ENCODE measurements at places on chromosomes 3 and 15.

DNA sequence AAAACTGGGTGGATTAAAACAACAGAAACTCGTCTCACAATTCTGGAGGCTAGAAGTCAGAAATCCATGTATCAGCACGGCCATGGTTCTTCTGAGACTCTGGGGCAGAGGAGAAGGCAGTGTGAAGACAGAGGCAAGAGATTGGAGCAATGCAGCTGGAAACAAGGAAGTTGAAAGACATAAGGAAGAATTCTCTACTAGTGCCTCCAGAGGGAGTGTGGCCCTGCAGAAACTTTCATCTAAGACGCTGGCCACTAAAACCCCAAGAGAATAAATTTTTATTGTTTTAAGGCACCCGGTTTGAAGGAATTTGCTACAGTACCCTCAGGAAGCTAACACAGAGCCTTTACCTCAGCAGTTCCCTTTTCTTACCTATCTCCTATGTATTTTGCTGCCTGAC is 1012.2 kb upstream of the CADM2 start:
- DNase-seq: no peak

- no peak for DNase-seq
Observed at GRCh38 chr15:29885183-29885582, 62.9 kb upstream of the TJP1 start.

- no peak for DNase-seq
Observed at GRCh38 chr15:29825227-29825626, 3.0 kb upstream of the TJP1 start.

DNA sequence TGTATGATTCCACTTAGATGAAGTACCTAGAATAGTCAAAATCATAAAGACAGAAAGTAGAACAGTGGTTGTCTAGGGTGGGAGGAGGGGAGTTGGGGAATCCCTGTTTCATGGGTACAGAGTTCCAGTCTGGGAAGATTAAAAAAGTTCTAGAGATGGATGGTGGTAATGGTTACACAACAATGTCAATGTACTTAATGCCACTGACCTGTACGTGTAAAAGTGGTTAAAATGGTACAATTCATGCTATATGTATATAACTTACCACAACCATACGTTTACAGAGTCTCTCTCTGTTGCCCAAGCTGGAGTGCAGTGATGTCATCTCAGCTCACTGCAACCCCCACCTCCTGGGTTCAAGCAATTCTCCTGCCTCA is 6.5 kb downstream of the SFMBT1 start:
- DNase-seq: no peak

GRCh38 chr15:93089727-93090305 is 805 bp upstream of the RGMA start:
- no peak for DNase-seq

DNA sequence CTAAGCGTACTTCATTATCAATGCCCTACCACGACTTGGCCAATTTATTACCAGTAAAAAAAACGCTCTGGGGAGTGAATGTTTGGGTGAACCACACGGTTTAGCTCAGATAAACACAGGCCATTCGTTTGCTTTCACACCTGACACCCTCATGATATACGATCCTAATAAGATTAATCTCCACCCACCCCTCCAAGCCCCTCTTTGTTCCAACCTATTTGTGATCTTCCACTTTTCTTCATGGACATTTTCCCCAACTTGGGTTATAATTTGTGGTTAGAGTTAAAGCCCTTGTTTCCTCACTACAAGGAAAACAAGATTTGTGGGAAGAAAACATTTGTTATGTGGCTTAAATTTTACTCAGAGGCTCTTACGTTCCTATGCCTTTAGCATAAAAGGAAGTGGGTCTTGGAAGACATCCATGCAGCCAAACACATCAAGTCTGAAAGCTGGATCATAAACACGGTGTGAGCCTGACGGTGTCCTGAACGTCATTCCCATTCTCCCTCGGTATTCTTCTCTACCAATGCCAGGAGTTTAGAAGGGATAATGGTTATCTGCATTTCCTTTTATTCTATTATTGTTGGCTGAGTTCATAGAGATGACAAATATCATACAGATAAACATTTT is 518.9 kb downstream of the NR2F2 start:
- peak; percentile 46 for DNase-seq

DNA sequence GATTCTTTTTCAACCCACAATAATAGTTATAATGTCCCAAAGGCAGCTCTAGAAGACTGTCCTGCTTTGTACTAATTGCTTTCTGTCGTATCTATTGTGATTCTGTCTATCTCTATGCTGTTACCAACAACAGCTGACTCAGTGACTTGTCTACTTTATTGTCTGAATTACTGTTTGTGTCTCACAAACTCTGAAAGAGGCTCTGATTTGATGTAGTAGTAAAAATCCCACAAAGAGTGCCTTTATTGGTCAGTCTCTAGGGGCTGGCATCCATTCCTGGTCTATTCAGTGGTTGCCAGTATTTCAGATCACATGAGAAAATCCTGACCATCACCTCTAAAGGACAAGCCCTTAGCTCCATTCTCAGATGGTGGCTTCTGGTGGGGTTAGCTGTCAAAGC is 254.2 kb downstream of the NSUN3 start:
- no peak for DNase-seq

DNA sequence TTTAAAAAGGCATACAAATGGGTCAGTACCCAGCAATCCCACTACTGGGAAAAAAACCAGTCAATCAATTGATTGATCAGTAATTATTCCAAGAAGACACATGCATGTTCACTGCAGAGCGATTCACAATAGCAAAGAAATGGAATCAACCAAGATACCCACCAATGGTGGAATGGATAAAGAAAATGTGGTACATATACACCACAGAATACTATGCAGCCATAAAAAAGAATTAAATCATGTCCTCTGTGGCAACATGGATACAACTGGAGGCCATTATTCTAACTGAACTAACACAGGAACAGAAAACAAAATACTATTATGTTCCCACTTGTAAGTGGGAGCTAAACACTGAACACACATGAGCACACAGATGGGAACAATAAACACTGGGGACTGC is 103.1 kb downstream of the DLG1 start:
- no peak for DNase-seq

DNA sequence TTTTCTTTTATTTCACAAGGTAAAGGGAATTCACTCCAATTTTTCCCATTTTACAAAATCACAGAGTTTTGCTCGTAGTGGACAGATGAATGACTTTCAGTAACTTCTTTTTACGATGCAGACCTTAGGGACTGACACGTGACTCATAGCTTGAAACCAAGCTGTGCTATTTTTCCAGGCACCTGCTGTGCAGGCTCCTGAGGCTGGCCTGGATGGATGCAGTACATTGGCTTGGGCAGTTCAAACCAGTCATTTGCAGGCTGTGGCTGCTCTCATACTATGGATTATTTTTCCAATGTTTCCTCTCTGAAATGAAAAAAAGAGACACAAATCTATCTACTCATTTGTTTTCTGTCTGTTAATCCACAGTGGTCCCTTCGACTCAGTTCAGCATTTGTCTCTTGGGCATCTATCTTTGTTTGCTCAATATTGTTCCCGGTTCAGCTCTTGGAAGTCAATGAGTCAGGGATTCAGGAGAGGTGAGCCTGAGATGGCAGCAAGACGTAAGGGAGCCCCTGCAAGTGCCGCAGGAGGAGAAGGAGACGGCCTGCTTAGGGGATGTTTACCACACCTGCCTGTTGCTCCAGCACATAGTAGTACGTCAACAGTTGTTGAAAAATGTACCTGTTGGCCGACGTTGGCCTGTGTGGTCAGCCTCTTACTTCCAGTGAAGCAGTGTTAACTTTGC is 92.8 kb downstream of the SV2B start:
- no peak for DNase-seq

DNA sequence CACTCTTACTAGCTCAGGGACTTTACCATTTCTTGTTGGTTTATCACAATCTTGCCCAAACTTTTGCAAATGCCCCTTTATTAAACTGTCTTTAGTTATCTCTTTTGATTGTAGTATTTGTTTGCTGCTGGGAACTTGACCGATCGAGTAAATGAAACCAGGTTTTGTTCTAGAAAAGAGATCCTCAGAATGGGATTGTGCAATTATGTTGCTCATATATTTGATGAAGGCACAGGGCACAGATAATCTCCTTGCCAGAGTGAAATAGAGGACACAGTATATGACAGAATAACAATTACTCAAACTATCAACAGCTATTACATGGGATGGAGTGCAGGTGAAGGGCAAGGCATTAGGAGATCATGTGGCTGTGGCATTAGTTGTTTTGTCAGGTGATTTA is 216.6 kb upstream of the RASGRP1 start:
- no peak for DNase-seq

GRCh38 chr3:53965291-53965690 is 73.6 kb upstream of the SELENOK start:
- DNase-seq: no peak

- DNase-seq: no peak
Observed at GRCh38 chr3:159911664-159912037, 77.0 kb upstream of the IL12A start.

DNA sequence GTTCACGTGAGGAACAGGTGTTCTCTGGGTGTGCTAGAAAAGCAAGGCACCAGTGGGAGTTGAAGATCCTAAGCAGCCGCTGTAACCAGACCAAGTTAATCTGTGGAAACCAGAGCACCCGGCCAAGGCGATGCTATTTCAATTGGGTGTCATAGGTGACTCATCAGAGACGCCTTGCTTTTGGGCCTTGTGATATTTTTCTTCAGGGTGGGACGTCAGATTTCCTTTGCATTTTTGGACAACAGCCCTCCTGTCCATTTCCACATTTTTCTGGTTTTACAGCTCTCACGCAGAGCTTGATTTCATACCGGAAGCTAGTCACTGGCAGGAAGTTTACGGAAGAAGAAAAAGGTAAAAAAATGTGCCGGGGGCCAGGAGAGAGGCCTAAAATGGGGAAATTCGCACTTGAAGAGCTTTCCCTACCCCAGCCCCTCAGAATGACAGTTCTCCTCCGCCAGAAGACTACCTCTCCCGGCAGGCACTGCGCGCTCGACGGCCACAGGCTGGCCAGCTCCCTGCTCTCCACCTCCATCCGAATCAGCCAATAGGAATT is 471 bp upstream of the KBTBD8 start:
- peak; percentile 99 for DNase-seq

- no peak for DNase-seq
Observed at GRCh38 chr3:30708472-30708871, 102.1 kb downstream of the TGFBR2 start.

DNA sequence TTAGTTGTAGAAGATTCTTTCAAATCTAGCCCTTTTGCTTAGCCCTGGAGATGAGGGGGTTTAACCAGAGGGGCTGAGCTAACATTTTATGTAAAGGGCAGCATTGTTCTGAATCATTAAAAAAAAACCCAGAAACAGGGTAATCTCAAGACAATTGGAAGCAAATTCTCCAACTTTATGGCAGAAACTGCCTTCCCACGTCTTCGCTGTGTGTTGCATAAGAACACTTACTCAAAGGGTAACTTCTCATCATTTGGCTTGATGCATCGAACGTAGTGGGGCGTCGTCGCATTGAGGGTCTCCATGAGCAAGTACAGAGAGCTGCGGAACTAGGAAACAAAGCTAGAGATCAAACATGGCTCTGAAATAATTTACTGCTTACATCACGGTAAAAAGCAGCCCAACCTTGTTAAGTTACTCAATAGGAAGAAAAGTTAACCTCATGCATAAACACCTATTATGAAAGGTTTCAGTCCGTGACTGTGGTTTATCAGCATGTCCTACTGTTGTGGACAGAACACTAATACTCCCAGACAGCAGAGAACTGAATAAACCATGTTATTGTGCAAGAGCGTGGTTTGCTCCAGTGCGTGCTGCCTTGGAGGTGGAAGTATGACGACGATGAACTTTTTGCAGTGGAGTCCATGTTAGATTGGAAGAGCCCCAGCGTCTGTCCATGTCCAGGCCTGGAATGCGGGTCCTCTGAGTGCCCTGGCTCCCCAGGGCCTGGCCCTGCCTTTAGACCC is 48.7 kb downstream of the MYO5C start:
- DNase-seq: peak; percentile 26

- DNase-seq: no peak
Observed at GRCh38 chr3:1828519-1828918, 270.1 kb upstream of the CNTN4 start.

- DNase-seq: peak; percentile 14
Observed at GRCh38 chr15:83207009-83207659, 489 bp downstream of the HDGFL3 start.

- DNase-seq: no peak
Observed at GRCh38 chr15:33066584-33066983, 127.9 kb downstream of the FMN1 start.

DNA sequence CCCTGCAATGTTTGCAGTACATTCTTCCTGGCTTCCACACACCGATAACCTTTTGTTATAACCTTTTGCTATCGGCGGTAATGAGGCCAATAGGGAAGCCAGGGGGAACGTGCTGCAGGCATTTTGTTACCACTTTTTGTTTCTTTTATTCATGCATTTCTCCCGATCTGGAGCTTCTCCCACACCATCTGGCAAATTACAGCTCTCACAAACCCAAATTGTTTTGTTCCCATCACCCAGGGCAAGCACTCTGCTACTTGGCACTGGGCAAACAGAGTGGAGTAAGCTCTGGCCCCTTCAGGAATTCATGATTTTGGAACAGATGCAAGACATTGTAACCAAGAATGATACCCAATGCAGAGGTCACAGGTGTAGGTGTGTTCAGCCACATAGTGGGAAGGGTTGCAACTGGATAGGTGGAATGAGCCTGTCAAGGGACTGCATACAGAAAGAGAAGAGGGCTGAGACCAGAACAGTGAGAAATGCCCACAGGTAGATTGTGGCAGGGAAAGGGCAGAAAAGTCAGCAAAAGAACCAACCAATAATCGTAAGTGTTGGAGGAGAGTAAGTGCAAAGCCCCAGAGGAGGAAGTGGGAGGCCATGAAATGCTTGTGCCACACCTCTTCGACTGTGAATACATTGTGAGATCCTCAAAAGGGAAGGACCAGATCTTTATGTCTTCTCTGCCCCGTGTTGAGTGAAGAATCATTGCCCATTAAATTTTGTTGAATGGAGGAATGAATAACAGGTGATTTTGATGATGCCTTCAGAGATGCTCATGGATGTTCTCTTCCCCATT is 45.8 kb downstream of the PARP15 start:
- no peak for DNase-seq

GRCh38 chr3:129575233-129575996 is 31.1 kb downstream of the PLXND1 start:
- DNase-seq: no peak

GRCh38 chr15:60557191-60557618 is 78.3 kb upstream of the ICE2 start:
- DNase-seq: no peak

- no peak for DNase-seq
Observed at GRCh38 chr15:101532865-101533264, 43.4 kb upstream of the PCSK6 start.

GRCh38 chr15:47432826-47433225 is 284.5 kb upstream of the SEMA6D start:
- no peak for DNase-seq

- DNase-seq: no peak
Observed at GRCh38 chr3:48004694-48005093, 11.5 kb downstream of the MAP4 start.

DNA sequence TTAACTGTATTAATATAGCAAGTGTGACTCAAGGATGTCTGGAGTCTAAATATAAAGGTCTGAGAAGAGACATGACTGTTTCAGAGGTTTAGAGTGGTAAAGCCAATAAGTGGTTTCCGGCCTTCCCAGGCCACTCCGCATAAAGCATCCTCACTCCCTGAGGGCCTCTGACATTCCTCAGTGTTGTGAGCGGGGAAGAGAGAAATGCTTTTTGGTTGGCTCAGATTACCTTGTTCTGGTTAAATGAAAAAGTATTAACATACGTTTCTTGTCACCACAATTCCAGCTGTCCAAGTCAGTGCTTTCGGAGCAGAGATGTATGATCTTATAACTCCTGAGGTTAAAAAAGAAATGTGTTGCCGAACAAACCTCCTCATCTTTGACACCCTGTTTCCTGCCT is 103.8 kb downstream of the RBMS3 start:
- DNase-seq: peak; percentile 91

GRCh38 chr3:64234571-64234970 is 9.3 kb upstream of the PRICKLE2 start:
- DNase-seq: no peak
